ENCODE measurements at places on chromosomes 5 and 9.

- peak; percentile 73 for DNase-seq
Measured at GRCh38 chr5:58043032-58043945, 416.6 kb downstream of the PLK2 start.

GRCh38 chr9:109011231-109011671, 2.0 kb downstream of the CTNNAL1 start:
- no peak for DNase-seq

DNA sequence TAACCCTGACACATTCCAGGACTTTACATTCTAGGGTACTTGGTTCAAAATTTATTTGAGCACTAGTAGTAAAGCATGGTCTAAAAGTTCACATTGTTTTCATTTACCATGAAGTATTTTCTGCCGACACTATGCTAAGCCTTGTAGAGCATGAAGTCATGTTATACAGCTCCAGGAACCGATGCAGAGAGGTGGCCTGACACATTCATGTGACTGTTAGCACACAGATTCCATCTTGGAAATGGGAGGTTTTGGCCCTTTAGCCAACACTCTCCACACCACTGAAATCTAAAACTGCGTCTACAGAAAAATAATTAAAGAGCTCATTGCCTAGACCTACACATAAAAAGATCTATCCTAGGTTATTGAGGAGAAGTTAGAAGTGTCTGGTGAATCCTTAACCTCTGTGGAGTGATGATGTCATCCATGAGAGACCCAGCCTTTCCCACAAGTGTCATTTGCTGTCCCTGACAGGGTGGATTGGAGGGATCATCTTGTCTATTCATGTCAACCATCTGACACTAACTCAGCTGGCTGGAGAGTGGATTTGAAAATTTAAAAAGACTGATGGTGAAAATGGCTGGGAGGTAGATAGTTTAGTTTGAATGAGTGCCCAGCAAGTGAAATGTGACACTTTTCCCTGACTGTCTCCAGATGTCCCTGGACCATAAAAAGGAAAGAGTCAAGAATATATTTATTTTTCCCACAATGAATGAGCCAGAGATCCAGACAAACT, 1.3 kb downstream of the RANBP3L start:
- no peak for DNase-seq

DNA sequence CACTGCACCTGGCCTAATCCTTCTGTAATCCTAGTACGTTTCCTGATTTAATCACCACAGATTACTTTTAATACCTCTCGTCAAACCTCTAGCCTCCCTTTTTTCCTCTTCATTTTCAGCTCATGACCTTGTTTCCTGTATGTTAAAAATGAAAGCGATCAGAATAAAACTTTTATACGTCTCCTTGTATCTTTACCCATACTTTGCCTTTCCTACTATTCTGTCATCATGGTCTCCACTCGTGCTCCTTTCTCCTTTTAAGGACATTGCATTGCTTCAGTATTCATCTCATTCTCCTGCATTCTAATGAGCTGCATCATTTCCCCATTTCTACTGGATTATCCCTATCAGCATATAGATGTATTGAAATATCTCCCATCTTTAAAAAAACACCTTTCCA, 8.5 kb downstream of the CDC42SE2 start:
- DNase-seq: no peak

DNA sequence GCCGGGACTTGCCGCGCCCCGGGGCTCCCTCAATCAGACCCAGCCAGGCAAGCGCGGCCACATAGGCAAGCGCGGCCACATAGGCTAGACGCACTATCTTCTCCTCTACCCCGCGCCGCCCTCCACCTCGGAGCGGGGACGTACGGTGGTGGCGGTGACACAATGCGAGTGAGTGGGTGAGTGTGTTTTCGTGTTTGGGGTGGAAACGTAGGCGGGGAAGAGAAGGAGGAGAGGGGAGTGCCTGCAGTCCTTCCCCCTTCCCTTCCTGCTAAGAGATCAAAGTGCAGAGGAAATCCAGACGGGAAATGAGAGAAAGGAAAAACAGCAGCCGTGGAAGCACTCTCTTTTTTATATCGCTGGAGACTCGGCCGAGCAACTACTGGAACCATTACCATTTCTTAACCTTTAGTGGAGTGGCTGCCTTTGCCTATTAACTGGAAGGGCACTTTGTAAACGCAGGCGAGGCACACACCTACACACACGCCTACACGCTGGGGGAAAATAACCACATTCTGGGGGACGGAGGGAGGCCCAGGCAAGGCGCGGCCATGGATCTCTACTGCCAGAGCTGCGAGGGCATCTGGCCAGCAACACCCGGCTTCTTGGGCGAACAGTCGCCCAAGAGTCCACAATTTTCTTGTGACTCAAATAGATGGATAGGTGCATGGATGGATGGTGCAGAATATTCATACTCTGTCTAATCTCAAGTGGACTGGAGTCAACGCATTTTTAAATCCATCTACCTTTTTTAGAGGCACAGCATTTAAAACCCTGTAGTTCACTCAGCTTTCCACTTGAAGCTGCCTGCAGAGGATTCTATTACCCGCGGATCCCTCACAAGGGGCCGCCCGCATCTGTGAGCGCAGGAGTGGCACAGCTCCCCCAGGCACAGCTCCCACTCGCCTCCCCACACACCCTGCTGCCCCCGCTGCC, 2.1 kb downstream of the EDIL3 start:
- DNase-seq: no peak

DNA sequence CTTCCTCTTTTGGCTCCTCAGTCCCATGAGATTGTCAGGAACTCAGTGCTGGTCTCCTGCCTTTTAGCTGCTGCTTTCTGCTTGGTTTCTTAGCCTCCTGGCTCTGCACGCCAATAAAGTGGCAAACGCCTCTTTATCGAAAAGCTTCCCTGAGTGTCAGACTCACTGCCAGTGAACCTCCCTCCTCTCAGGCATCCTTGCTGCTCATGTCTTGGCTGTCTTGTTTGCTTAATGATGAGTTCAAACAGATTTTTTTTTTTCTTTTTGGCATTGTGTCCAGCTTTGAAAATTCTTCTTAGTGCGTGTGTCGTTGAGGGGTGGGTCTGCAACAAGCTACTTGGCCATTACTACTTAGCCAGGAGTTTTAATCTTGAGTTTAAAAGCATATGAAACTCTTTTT, 14.9 kb downstream of the RASGRF2 start:
- DNase-seq: no peak

GRCh38 chr5:115241881-115242642, 20.6 kb downstream of the PGGT1B start:
- DNase-seq: no peak
